ENCODE measurements at places on chromosomes 5 and 9. TPM values are rescaled to one million over a fixed set of nuclear protein-coding genes. Genes with fewer than 3 reads are reported as not detected.

GRCh38 chr9:76562511-76562911, 103.5 kb downstream of the GCNT1 start:
- no peak for DNase-seq

The FBN2 gene
- total RNA-seq, result 11.7 TPM

The OBP2B gene
- not detected for total RNA-seq

DNA sequence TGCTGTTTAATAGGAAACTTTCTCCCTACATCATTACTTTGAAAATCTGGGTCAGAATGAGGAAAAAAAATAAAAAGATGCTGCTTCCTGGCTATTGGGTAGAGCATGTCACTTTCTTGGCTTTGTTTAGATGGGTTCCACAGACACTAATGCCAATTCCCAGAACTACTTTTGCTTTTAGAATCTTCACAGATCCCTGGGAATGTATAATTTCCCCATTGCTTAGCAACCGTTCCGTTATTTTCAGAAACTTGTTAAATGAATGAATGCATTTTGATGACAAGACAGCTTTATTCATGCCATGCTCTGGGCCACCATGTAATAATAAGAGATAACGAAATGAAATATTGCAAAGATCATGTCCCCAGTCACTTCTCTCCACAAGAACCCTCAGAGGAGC, 126.5 kb upstream of the TRPC7 start:
- no peak for DNase-seq

DNA sequence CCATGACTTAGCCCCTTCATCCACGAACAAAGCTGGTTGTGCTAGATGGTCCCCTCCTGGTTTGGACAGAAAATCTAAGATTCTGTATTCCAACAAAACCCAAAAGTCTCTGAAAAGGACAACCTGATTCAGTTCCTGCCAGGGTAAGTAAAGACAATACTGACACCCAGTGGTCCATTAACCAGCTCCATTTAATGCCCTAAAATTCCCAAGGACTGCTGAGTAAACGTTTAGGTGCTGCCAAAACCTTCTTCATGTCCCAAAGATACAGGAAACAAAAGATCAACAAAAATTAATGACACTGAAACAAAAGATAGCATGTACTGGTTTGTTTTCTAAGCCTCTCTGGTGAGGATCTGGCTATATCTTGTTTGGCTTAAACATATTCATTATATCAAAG, 25.3 kb upstream of the PPP1R2B start:
- no peak for DNase-seq

The STK32A gene
- total RNA-seq, result 1.2 TPM

GRCh38 chr5:100551183-100551582, 16.0 kb downstream of the FAM174A start:
- no peak for DNase-seq

The ADAM19 gene
- 25.0 TPM for total RNA-seq

The CSF1R gene
- 32.4 TPM for total RNA-seq

GRCh38 chr9:124392871-124393460, 22.3 kb downstream of the PSMB7 start:
- no peak for DNase-seq

DNA sequence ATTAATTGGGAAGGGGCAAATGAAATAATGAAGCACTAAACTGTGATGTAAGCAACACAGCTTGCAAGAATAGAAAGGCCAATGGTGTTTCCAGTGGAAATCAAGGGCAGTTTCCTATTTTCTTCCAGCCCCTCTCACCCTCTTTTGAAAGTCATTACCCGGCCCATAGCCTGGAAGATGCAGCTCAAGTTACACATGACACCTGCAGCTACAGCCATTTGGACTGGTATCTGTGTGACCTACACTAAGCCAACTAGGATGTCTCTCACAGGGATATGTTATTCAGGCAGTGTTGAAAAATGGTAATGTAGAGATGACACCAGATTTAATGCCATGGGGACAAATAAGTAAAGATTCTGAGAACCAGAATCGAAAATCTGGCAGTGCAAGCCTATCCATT, 439.4 kb upstream of the ZNF462 start:
- DNase-seq, result no peak

GRCh38 chr5:113293068-113293974, 141.5 kb downstream of the TSSK1B start:
- no peak for DNase-seq
